Right ventricle myocardium superior (tissue), 1 donor: ENCODE measurements at places on chromosomes 13 and 19. TPM values are rescaled to one million over a fixed set of nuclear protein-coding genes. Genes with fewer than 3 reads are reported as not detected.

ACTMAP gene
- 5.2 TPM for total RNA-seq

CGB3 gene
- not detected for total RNA-seq

CEACAM16 gene
- not detected for total RNA-seq

ADGRE1 gene
- total RNA-seq = 0.24 TPM

REEP6 gene
- 1.1 TPM for total RNA-seq

ZNF433 gene
- 3.8 TPM for total RNA-seq

ZNF135 gene
- 3.4 TPM for total RNA-seq

NEK3 gene
- total RNA-seq = 3.4 TPM

TJP3 gene
- not detected for total RNA-seq
